ENCODE measurements at places on chromosomes 16 and 17. TPM values are rescaled to one million over a fixed set of nuclear protein-coding genes. Genes with fewer than 3 reads are reported as not detected.

ABCA9 gene
- 4.4 TPM for polyA plus RNA-seq

GDE1 gene
- polyA plus RNA-seq, result 79.4 TPM

FOXN1 gene
- 0.81 TPM for polyA plus RNA-seq

CIBAR2 gene
- polyA plus RNA-seq, result 0.29 TPM

- DNase-seq, result no peak
These were observed 69.6 kb upstream of the HS3ST3A1 start for GRCh38 chr17:13671341-13671740.

- DNase-seq, result no peak
These were observed 1039.2 kb upstream of the GOT2 start for GRCh38 chr16:59773330-59773729.

GRCh38 chr16:47449788-47450187 lies 11.1 kb downstream of the ITFG1 start:
- DNase-seq, result no peak

- DNase-seq, result no peak
These were observed 123.9 kb upstream of the GNAO1 start for GRCh38 chr16:56067406-56067805.

- no peak for DNase-seq
These were observed 19.4 kb downstream of the GNGT2 start for GRCh38 chr17:49190932-49191331.

All from left renal pelvis (tissue), 4 donors.